Right lung (tissue), 10 donors: ENCODE measurements at places on chromosomes 3 and 15.

DNA sequence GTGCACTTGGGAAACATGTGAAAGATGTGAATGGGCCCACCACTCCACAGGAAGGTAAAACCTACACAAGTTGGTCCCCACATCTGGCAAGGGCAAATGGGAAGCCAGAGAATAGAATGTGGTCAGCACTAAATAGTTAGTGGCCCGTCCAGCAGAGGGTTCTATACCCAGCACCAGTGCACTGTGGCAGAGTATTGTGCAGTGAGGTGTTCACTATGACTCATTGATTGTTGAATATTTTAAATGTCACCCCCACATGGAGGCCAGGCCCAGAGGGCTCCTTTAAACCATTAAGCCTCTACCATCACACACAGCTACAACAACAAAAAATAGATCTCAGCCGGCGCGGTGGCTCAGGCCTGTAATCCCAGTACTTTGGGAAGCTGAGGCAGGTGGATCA, 11.7 kb downstream of the FRMD5 start:
- DNase-seq = no peak

GRCh38 chr15:91526424-91526823, 327.1 kb upstream of the SLCO3A1 start:
- DNase-seq = no peak

GRCh38 chr3:173841334-173841733, 443.8 kb downstream of the NLGN1 start:
- no peak for DNase-seq

GRCh38 chr3:126481808-126482502, 6.3 kb upstream of the ZXDC start:
- no peak for DNase-seq

DNA sequence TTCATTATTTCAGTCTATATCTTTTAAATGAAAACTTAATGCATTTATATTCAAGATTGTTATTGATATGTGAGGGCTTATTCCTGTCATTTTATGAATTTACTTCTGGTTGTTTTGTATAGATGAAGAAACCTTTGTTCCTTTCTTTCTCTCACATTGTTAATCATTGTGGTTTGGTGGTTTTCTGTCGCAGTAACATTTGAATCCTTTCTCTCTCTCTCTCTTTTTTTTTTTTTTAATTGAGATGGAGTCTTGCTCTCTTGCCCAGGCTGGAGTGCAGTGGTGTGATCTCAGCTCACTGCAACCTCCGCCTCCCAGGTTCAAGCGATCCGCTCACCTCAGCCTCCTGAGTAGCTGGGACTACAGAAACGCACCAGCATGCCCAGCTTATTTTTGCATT, 22.1 kb downstream of the AGBL1 start:
- no peak for DNase-seq

DNA sequence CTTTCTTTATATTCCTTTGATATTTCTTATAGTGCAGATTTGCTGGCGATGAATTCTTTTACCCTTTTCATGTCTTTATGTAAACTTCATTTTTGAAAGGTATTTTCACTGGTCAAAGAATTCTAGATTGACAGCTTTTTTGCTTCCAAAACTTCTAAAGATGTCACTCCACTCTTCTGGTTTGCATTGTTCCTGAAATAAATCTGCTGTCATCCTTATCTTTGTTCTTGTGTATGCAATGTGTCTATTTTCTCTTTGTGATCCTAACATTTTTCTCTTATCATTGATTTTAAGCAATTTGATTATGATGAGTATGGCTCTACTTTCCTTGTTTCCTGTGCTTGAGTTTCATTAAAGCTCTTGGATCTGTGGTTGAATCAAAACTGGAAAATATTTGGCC, 103.4 kb downstream of the GLDN start:
- DNase-seq = no peak

DNA sequence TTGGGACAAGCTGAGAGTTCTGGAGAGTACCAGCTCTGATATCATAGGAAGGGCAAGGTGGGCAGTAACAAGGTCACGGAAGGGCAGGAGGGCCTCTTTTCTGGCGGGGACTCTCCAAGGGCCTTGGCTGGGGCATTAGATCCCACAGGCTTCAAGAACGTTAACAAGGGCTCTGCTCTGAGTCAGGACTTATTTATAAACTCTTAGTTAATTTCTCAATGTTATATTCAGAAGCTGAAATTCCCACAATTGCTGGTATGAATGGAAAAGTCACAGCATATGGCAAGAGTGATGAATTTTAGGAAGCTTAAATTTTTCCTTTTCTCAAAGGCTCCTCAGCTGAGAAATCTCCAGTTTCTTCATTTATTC, 320.2 kb upstream of the TBC1D5 start:
- no peak for DNase-seq

GRCh38 chr3:156341332-156341731, 213.6 kb downstream of the SSR3 start:
- no peak for DNase-seq

DNA sequence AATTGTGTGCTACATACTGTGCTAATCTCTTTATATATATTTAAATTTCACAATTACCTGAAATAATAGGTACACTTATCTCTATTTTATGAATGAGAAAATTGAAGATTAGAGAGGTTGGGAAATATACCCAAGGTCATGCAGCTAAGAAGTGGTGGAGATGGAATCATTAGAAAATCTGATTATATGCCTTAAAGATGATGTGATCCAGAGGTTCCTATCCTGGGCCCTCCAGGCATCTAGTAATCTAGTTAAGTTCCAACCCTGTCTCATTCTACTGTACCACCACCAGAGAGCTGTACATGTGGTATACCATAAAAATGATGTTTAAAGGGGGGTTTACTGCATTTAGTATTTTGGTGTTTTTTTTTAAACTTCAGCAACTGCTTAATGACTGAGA, 40.7 kb downstream of the SYN2 start:
- no peak for DNase-seq
